Anterior cingulate cortex (tissue), 58 donors: ENCODE measurements at places on chromosomes 2 and 18.
A peak's percentile ranks its signal among the peaks of the same experiment; 100 is the strongest.

DNA sequence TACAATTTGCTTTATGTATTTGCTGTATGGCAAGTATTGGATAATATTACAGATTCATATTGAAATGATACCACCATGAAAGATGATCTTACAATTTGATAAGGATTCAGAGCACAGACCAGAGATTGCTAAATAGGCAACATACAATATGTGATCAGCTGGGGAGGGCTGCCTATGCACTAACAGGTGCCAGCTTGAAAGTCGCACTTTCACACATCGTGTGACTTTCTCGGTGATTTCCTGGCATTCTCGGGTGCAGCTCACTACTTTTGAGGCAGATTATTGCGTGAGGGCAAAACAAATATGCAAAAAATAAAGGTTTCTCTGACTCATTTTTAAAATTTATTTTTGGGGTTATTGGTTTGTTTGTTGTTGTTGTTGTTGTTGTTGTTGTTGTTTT lies 36.0 kb downstream of the RBMS1 start:
- no peak for DNase-seq

GRCh38 chr2:161102770-161103450 lies 57.3 kb upstream of the TANK start:
- no peak for DNase-seq

DNA sequence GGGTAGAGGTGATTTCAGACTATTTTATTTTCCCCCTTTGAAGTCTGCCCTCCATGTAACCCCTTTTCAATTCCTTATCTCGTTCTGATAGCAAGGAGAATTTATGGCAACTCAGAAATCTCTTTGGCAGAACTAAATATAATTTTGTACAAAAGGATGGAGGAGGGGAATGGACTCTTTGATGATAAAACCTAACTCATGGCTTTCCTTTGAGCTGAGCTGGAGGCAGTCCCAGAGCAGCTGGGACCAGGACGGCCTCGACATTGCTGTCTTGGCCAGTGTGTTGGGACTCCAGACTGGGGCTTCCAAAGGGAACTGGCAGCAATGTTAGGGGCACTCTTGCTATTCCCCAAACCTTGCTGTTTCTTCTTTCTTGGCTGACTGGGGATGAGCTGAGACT lies 47.7 kb downstream of the PAX8 start:
- no peak for DNase-seq

DNA sequence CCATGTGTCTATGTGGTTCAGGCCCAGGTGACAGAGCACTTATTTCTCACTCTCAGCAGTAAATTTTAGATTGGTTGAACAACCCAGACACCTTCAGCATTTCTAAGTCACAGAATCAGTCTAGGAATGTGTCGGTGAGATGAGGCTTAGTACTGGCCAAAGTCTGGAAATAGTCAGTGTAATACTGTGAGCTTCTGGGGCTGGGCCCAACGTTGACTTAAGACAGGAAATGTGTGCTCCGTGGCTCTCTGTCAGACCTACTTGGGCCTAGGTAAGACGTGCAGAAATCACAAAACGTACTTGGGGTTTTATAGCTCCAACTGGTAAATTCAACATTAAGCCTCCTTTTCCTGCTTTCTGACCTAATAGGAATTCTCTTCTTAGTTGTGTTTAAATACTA lies 160.3 kb upstream of the COL3A1 start:
- no peak for DNase-seq

DNA sequence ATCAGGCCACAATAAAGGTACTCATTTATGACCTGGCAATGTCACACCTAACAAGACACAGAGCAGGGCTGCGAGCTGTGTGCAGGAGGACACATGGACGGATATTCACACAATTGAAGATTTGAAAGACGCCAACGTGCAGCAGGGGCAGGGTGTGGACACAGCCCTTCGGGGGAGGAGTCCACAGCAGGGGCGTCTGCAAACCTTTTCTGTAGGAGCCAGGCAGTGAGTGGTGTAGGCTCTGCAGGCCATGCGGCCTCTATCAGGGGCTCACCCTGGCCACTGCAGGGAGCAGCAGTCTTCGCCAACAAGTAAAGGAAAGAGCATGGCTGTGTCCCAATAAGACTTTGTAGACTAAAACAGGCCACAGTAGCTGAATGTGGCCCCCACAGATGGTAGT lies 125.7 kb upstream of the SNTG2 start:
- no peak for DNase-seq

DNA sequence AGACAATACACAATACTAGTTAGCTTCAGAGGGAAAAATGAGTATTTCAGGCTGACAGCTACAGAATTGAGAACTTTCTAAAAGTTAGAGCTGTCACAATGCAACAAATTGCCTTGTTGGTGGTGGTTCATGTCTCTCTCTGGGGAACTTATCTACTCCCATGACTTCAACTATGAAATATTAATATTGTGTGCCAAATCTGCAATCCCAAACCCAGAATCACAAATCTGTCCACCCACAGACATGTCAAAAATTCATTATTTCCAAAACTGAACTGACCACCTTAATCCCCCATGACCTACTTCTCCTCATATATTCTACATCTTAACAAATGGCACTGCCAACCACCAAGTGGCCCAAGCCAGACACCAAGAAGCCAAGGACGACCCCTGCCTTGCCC lies 143.5 kb downstream of the TCF4 start:
- DNase-seq: no peak

- DNase-seq: no peak
Measured at GRCh38 chr18:12254820-12255511, 805 bp downstream of the CIDEA start.

DNA sequence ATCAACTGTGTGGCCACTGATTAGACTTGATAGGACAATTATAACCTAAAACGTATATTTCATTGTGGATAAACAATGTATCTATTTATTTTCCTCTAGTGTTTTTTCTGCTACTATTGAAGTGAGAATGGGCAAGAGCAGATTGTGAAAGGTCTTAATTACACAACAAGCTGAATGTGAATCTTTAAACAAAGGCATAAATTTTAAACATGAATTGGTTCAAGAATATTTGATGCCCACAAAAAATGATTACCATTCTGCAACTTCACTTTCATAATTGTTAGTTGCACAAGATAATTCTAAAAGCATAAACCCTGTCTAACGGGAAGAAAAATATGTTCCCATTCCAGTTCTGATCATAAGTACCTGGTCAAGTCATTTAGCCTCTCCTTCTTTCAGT lies 285.6 kb downstream of the GULP1 start:
- DNase-seq: no peak

GRCh38 chr2:231709636-231709980 lies 1.3 kb downstream of the PTMA start:
- DNase-seq: peak; percentile 44

DNA sequence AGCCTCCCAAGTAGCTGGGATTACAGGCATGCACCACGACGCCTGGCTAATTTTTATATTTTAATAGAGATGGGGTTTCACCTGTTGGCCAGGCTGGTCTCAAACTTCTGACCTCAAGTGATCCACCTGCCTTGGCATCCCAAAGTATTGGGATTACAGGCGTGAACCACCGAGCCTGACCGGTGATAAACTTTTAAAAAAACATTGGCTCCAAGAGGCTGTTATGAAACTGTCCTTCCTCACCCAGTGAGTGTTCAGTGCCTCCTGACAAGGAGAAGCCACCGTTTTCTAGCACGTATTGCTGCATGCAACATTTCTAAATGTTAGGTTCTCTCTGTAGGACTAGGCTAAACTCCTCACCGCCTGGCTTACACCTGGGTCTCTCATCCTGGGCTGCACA lies 63.3 kb downstream of the EDAR start:
- DNase-seq: no peak

DNA sequence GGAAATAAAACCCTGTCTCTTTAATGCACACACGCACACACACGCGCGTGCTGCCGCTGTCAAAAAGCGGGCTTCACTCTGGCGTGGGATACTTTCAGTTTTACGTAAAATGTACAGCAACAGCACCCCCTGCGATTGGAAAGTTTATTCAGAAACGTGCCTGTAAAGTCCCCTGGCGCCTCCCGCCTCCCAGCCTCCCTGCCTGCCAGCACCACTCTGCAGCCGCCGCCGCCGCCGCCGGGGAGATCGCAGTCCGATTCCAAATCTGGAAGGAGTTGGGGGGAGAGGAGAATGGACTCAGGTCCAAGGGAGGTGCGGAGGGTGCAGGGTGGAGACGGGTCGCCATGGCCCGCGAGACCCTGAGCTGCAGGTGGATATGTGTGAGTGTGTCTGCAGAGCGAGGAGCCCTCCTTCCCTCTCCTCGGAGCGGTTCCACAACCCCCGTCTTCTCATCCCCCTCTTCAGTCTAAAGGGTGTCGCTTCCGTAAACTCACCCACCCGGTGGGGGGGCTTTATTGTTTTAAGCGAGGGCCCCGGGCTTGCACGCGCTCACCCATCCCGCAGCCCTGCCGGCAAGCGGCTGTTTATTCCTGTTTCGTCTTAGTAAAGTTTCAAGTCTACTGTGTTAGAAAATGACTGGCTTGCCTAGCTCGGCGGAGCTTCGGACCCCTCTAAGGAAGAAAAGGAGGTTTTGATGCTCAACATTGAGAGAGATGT lies 1.8 kb upstream of the BCL11A start:
- DNase-seq: no peak

- DNase-seq: no peak
Measured at GRCh38 chr2:220482716-220483115, 855.3 kb downstream of the SLC4A3 start.

- no peak for DNase-seq
Measured at GRCh38 chr2:13230221-13230620, 513.5 kb downstream of the TRIB2 start.

DNA sequence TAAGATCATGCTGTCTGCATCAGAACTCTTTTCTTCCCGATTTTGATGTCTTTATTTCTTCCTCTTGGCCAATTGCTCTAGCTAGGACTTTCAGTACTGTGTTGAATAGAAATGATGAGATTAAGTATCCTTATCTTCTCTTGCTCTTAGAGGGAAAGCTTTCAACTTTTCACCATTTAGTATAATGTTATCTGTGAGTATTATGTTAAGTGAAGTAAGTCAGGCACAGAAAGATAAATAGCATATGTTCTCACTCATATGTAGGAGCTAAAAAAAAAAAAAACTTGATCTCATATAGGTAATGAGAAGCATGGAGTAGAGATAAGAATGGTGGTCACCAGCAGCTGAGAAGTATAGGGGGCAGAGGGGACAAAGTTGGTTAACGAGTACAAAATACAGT lies 1089.5 kb downstream of the TDRD15 start:
- DNase-seq: no peak

DNA sequence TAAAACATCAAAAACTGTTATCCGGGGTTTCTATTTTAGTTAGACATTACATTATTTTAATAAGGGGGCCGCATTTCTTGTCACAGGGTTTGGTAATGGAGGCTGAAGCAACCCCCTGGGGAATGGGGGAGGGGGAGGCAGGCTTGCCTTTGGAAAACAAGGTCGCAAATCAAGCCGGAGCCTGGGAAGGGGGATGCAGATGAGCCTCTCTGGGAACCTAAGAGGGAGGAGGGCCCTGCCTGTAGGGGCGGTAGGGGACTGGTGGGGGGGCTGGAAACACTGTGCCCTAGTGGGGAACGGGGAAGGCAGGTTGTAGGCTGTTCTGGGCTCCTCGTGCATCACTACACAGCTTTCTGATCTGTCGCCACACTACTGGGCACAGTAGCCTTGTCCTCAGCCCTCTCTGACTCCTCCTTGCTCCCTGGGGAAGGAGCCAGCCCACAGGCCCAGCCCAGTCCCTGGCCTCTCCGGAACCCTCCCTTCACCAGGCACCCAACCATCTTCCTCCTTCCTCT lies 170.2 kb upstream of the SMAD2 start:
- DNase-seq: no peak

- no peak for DNase-seq
Measured at GRCh38 chr2:219991116-219991515, 363.7 kb downstream of the SLC4A3 start.

DNA sequence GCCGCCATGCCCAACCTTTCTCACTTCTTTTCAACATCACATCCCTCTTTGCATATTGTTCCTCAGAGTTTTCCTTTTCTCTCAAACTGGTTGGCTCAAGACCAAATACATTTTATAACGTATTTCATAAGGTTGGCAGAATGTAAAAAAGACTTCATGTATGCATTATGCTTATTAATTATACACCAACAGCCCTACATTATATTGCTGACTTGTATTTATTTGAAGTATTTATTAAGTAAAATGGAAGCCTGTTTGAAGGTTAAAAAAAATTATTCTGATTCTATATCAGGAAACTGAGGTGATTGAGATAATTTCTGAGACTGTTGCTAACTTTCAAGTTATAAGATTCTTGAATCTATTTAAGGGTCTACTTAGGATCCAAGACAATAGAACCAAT lies 208.0 kb upstream of the KCNH7 start:
- no peak for DNase-seq

- no peak for DNase-seq
Measured at GRCh38 chr2:174971868-174972781, 33.1 kb downstream of the CHN1 start.

GRCh38 chr2:24021122-24021998 lies 11.5 kb downstream of the MFSD2B start:
- no peak for DNase-seq

GRCh38 chr18:27713738-27714095 lies 463.2 kb downstream of the CDH2 start:
- DNase-seq: no peak

- no peak for DNase-seq
Measured at GRCh38 chr2:26623541-26624495, 17.3 kb downstream of the CIB4 start.

DNA sequence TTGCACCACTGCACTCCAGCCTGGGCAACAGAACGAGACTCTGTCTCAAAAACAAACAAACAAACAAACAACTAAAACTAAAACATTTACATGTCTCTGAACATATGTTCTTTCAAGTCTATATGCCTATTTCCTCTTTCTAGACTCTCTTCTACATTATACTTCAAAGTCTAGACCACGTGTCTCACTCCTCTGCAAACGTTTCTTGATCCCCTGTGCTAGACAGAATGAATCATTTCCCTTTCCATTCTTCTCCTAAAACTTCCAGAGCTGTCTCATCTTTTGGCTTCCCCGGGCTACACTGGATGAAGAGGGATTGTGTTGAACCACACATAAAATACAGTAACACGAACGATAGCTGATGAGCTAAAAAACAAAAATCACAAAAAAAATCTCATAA lies 67.1 kb downstream of the BAZ2B start:
- DNase-seq: no peak

DNA sequence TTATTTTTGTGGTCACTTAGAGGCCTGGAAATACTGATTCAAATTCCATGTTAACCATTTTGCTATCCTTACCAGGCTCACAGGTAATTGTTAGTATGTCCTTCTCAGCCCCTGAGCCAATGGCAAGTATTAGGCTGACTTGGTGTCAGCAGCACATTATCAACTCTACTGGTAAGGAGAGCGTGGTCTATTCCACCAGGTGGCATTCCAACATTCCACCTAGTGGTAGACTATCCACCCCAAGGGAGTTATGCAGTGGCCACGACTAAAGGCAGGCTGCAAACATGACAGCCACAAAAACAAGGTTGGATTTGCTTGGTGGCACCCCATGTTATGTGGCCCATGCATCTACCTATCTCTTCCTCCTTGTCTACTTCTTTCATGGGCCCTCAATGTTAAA lies 31.8 kb upstream of the GCC2 start:
- no peak for DNase-seq
